Dorsolateral prefrontal cortex (tissue), 122 donors: ENCODE measurements at places on chromosomes 11 and 22.

- no peak for DNase-seq
Observed at GRCh38 chr11:2783536-2784082, 83.8 kb upstream of the KCNQ1OT1 start.

GRCh38 chr11:1930462-1930830, 10.9 kb downstream of the TNNT3 start:
- DNase-seq = no peak

- DNase-seq = no peak
Observed at GRCh38 chr22:39028281-39028680, 7.4 kb downstream of the APOBEC3D start.

GRCh38 chr11:110979696-110980095, 265.8 kb upstream of the POU2AF2 start:
- DNase-seq = no peak

GRCh38 chr11:23480736-23481135, 620.5 kb upstream of the CCDC179 start:
- no peak for DNase-seq

GRCh38 chr11:115715251-115715770, 211.1 kb upstream of the CADM1 start:
- DNase-seq = no peak

DNA sequence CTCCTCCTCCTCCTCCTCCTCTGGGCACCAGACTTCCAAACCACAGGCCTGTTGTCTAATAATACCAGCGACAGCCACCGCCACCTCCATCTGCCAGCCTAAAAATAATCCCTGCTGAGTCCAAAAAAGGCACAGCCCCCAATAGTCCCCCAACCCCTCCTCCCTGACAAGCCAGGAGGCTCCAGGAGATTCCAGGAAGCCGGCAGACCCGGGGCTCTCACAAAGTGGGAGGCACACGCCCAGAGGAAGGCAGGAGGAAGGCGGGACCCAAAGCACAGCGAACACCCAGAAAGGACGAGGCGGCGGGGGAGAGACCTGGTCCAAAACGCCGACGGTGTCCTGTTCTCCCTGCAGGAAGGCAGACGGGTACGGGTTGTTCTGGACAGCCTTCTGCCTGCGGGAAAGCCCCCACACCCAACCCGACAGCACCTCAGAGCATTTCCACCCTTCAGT, 5.9 kb downstream of the IGSF9B start:
- no peak for DNase-seq

DNA sequence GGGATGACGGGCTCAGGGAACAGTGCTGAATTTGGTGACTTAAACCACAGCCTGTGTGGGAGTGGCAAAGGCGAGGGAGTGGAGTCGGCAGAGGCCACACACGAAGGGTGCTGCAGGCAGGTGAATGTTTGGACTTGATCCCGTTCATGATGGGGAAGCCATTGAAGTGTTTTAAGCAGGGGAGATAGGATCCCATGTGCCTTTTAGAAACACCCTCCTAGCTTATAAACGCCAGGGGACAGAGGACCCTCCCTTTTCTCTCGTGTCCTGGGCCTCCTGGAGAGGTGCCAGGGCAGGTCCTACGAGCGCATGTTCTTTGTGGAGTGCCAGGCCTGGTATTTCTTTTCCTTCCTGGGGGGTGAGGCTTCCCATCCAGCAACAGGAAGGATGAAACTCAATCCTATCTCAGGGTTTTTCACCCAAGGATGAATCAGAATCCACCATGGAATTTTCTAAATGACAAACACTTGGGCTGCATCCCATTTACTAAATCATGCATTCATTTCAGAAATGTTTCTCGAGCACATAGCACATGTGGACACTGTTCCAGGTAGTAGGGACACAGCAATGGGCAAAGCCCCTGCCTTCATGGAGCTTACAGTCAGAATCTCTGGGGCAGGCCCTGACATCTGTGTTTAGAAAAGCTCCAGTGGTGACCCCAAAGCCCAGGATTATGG, 59.6 kb downstream of the CHRDL2 start:
- DNase-seq = no peak

DNA sequence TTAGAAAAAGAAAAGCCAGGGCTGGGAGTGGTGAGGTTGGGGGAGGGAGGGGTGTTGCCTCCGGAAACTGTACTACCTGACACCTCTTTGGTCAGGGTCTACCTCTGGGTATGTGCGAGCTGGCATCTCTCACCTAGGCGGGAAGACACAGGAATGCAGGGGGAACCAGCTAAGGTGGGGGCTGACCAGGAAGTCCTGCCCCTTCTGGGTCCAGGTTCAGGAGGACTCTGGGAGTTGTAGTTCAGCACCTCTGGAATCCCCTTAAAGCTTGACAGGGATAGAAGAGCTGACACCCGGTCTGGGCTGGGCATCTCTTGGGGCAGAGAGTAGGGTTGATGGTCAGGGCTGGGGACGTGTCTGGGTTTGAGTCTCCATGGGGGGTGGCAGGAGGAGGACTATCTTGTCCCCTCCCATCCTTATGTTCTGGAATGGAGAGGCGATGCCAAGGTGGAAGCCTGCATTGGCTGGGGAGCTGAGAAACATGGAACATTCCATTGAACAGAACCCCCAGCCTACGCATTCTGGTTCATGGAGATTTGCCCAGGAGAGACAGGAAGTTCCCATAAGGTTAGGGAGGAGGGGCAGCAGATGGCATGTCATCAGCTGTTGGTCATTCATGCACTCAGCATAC, 2.1 kb upstream of the KIAA1671 start:
- DNase-seq = no peak

- DNase-seq = no peak
Observed at GRCh38 chr22:32222991-32223390, 18.1 kb upstream of the RFPL2 start.

DNA sequence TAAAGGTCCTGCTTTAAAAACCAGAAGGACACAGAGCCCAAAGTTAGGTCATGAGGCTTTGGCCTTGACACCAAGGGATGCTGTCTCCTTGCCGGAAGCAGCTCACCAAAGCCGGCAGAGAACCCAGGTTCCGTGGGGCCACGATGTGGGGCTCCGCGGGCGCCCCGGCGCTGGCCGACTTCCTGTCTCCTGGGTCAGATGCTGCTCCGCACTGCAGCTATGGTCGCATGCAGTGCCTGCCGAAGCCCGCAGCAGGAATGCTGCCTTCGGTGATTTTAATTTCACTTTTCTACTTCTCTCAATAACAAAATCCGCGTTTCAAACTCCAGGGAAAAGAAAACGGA, 454 bp upstream of the OTUB1 start:
- no peak for DNase-seq

- no peak for DNase-seq
Observed at GRCh38 chr11:61844909-61845565, 16.9 kb downstream of the FADS2 start.

DNA sequence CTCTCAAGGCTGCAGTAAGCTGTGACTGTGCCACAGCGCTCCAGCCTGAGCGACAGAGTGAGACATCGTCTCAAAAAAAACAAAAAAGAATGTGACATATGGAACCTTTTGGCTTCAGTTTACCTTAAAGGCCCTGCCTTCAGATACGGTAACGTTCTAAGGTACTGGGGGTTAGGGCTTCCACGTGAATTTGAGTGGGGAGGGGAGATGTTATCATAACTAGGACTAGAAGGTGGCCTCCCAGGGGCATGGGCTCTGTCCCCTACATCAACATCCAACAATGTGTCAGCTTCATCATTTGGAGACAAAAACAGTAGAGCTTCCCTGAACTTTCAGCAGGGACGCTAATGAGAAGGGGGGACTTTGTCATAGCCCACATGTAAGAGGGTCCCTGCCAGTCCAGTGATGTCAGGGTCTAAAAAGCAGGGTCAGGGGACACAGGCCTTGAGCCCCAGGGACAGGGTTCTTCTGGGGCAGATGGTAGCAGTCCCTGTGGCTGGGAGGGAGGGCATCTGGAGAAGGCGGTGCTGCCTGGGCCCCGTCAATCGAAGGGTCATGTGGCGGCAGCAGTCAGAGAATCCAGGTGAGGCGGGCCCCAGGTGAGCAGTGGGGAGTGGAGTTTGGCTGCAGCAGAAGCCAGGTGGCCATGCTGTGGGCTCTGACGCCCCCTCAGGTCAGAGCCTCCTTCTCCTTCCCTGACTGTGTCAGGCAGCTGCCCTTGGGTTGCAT, 79.8 kb downstream of the BCR start:
- no peak for DNase-seq

DNA sequence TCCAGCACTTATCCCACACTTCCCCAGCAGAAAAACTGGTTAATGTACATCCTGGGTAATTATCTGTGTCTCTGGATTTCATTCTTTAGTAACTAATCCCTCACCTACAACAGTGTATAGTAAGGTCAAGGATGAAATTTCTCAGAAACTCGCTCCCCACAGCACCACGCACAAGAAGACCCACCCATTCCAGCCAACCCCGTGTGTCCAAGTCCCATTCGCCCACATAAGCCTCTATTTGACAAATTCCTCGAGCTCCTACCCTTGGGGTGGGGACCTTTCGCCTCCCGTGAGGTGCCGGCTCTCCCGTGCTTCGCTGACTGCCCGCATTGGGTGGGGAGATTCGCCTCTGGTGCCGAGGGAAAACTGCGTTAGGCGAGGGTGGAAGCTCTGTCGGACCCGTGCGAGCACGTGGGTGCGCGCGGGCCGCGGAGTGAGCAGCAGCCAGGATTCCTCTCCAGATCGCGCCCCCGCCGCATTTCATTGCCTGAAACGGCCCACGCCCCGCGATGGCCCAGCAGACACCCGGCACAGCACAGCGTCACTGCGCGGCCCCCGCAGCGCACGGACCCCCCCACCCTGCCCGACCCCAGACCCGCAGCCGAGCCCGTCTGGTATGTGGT, 866 bp downstream of the EXPH5 start:
- peak; percentile 45 for DNase-seq

DNA sequence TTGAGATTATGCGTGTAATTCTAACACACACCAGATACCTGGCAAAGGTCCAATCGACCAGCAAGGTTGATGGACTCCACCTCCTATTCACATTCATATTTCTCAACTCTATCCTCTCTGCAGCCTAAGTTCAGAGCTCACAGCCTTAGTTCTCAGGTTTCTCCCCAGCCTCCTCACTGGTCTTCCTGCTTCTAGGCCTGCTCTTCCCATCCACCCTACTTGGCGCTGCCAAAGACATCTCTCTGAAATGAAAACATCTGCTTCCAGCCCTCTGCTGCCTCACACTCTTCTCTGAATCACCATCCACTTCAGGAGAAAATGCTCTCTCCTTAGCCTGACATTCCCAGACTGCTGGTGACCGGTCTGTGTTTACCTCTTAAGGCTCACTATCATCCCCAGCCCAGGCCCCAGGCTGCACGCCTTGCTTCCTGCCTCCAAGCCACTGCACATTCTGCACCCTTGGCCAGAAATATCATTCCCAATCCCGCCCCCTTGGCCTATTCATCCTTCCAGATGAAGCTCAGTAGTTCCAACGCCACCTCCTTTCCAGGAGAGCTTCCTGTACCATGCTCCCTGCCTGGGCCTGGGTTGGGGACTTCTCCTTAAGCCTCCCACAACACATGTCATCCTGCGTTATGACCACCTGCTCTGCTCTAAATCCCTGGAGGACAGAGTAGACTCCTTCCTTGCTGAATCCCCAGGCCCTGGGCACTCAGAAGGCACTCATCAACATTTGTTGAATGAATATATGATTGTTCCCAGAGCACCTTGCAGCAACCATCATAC, 3.5 kb downstream of the ARRB1 start:
- DNase-seq = peak; percentile 32

DNA sequence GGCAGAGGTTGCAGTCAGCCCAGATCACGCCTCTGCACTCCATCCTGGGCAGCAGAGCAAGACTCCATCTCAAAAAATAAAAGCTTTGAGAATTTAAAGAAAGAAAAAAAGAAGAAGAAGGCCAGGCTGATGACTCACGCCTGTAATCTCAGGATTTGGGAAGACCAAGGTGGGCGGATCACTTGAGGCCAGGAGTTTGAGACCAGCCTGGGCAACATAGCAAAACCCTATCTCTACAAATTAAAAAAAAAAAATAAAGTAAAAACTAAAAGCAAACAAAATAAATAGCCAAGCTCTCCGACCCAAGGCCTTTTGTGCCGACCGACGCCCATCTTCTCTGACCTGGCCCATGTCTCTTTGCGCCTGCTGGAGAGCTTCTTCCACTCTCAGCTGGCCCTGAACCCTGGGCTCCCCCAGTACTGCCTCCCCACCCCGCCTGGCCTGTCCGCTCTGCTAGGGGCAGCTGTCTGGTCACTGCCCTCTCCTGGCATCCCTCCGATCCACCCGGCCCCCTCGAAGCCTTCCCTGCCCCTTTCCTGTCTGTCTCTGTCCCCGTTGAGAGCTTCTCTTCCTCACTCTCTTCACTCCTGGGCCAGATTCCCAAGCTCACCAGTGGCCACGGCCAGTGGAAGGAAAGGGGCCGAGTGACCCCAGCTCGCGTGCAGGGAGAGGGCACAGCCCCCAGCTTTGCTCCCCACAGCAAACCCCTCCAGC, 4.8 kb upstream of the LSP1 start:
- DNase-seq = no peak

DNA sequence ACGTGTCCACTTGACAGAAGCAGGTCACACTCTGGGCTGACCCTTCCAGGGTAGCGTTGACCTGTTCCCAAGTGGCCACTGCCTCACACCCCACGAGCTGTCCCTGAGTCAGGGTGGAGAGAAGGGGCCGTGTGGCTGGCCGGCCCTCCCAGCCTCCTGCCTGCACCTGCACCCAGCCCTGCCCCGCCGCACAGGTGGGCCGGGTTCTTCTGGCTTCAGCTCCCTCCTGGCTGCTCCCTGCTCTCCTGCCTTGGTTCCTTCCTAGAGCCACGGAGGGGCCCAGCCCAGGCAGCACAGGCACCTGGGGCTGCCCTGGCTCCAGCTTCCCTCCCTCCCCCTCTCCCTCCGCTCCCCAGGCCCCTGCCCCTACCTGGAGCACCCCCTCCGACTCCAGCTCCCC, 42.3 kb downstream of the MOB2 start:
- no peak for DNase-seq

DNA sequence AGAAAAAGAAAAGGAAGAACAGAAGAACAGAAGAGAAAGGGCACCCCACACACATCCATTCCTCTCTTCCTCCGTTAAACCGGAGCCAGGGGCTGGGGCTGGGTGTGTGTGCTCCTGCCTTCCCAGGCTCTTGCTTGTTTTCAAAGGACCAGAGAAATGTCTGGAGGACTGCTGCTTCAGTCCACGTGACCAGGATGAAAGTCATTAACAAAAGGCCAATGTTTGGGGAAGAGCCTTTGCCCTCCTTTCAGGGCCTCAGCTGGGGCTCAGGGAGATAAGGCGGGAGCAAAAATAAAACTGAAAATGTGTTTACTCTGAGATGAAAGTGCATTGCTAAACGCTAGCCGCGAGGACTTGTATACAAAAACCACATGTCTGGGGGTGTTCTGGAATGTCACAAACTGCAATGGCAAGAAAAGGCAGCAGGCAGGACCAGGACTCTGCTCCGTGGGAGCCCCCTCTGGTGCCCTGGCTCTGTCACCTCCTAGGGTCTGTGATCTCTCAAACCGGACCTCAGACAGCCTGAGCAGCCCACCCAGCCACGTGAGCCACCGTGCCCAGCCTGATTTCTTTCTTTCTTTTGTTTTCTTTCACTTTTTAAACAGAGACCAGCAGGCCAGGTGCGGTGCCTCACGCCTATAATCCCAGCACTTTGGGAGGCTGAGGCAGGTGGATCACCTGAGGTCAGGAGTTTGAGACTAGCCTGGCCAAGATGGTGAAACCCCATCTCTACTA, 31.6 kb upstream of the MYH9 start:
- DNase-seq = no peak
